Left renal pelvis (tissue), 4 donors: ENCODE measurements at places on chromosomes 4 and X. TPM values are rescaled to one million over a fixed set of nuclear protein-coding genes. Genes with fewer than 3 reads are reported as not detected.

Gene MAGEA3
- not detected for polyA plus RNA-seq

Gene CHRDL1
- polyA plus RNA-seq: 15.0 TPM

DNA sequence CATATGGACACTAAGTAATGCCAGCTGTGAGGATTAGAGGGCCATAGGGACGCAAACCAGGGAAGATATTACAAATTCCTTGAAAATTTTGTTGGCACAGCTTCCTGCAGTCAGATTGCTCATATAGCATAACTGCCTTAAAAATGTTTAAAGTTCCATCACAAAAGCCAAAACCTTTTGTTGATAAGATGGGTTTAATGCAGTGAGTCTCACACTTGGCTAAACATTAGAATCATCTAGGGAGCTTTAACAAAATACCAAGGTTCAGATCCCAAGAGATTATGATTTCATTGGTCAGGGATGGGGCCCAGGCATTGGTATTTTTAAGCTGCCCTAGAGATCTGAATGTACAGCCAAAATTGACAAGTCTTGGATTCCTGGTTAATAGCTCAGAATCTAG lies 376.5 kb upstream of the MAD2L1 start:
- no peak for DNase-seq

- DNase-seq: no peak
Observed at GRCh38 chr4:158236304-158237030, 26.2 kb downstream of the TMEM144 start.

DNA sequence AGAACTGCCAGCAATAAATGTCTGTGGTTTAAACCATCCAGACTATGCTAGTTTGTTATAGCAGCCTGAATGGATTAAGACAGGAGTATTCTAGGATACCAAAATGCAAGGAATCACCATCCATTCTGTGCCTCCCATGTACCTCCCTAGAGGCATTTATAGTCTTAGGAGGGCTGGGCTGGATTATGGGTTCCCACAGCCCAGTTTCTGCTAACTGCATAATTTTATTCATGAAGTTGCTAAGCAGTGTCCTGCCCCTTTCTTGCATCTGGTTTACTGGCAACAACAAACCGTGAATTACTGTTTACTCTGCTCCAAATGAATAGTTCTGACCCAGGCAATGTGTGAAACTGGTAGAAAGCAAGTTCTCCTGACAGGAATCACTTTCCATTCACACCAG lies 67.1 kb upstream of the PRKX start:
- DNase-seq: no peak

DNA sequence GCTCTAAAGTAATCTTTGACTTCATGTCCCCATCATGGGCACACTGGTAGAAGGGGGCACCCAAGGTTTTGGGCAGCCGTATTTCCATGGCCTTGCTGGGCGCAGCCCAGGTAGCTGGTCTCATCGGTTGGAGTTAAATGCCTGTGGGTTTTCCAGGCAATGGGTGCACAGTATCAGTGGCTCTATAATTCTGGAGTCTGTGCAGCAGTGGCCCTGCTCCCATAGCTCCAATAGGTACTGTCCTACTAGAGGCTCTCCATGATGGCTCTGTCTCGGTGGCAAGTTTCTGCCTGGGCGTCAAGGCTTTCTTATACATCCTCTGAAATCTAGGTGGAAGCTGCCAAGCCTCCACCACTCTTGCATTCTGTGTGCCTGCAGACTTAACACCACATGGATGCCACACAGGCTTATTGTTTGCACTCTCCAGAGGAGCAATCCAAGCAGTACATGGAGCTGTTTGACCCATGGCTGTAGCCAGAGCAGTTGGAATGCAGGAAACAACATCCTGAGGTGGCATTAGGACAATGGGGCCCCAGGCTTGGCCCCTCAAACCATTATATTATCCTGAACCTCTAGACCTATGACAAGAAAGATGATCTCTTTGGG lies 60.5 kb upstream of the UGT8 start:
- no peak for DNase-seq

GRCh38 chrX:106378616-106379015 lies 210.5 kb downstream of the PWWP3B start:
- DNase-seq: no peak
